ENCODE measurements at places on chromosomes 16 and 17.

- DNase-seq: no peak
These were observed 45.8 kb downstream of the TNFRSF13B start for GRCh38 chr17:16926061-16926511.

DNA sequence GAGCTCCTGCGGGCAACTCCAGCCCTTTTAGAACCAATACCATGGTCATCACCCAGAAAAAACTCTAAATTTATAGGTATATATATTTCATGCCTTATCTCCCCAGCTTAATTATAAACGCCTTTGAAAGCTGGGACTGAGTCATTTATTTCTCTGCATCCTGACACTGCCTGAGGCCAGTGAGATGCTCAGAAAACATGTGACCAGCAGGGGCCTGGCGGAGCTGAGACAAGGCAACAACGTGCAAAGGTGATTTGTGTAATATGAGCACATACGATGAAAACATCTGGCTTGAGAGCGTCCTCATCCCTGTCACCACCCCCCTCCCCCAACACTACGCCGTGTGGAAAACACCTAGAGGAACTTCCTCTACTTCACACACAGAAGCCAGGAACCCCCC, 22.7 kb downstream of the NXN start:
- DNase-seq: no peak

DNA sequence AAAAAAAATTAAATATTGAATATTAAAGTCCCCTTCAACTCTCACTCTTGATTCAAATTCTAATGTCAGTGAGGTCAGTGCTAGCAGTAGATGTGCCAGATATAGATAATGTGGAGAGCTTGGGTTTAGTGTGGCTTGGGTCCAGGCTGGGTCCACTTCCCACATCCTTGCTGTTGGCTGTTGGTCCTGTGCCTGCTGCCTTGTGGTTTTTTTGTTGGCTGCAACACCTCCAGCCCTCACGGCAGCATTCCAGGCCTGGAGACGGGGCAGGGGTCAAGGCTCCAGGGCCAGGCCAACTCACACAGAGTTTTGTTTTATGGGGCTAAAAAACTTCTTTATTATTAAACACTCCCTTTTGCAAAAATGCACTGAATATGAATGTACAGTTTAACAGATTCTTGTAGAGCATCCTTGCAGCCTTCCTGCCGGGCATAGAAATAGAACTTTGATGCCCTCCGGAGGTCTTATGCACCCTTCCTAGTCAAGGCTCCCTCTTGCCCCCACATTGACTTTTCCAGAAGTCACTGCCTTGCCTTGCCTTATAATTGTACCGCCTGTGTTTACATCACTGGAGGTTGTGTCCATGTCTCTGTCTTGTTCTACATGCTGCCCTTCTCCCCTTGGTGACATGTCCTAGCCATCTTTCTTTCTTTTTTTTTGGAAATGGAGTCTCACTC, 25.5 kb upstream of the MYO15B start:
- DNase-seq: no peak

DNA sequence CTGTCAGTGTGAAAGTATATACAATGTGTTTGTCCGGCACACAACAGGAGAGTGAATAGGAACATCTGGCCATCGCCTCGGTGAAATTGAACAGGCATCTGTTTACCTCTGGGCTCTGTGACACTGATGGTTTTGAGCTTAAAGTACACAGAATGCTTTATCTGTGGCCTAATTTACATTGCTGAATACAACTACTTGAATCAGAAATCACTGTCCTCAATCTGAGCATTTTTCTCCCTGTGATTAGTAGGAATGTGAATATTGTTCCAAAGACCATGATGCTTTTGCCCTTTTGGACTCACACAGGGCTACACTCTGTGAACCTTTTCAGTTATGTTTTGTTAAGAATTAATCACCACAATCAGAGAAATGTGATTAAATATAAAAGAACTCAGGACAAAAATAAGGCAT, 323.0 kb upstream of the TBX2 start:
- no peak for DNase-seq

DNA sequence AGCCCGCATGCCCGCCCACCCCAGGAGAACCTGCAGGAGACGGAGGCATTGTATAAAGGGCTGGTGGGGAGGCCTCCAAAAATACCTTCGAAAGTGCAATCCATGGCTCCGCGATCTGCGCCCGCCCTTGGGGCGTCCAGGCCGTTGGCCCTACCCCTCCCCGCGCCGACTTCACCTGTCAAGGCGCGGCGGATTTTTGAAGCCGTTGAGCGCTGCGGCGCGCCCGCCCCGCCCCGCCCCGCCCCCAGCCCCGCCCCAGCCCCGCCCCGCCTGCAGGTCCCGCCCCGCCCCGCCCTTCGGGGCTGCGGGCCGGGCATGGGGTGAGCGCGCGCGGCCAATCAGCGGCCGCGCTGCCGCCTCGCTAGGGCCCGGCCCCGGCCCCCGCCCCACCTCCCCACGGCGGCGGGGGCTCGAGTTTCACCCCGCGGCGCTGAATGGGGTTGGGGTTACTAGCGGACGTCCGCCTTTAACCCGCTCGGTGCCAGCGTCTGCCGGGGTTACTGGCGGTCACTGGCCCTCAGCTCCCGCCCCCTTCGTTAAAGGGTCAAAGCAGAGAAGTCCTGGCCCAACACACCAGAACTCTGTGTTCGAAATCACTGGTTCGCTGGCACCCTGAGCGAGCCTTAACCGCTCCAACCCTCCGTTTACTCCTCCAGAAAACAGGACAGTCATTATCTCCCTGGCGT, 13.2 kb downstream of the SREBF1 start:
- no peak for DNase-seq

DNA sequence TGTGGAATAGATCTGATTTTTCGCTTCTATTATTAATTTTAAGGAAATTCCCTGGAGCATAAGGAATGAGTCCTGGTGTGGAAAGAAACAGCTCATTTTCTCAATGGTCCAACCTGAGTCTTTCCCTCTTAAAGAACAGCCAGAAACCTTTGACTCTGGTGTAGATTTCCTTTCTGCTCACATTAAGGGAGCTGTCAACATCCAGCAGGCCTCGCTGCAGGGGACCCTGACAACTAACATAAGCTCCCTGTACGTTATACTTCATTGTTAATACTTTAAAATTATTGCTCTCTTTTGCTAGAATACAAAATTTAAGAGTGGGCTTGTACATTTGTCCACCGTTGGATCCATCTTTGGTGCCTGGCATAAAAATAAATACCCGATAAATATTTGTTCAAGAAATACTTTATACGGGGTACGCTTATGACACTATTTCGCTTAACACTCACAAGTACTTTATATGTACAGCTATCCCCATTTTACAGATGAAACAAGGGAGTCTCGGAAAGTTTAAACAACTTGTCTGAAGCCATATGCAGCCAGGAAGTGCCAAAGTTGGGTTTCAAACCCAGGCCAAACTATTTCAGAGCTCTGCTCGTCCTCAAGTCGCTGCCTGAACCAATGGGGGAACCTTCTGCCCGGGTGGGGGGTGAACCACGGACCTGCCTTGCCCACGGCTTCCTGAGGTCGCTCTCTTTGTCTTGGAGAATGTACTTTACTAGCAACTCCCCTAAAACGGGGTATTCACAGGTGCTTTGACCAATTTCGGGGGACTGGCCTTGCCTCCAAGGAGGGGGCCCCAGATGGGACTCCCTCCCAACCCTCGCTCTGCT, 611 bp downstream of the SMARCE1 start:
- DNase-seq: no peak

GRCh38 chr16:62404842-62405611, 368.8 kb upstream of the CDH8 start:
- no peak for DNase-seq

- no peak for DNase-seq
These were observed 27.0 kb upstream of the AKTIP start for GRCh38 chr16:53530046-53530445.

DNA sequence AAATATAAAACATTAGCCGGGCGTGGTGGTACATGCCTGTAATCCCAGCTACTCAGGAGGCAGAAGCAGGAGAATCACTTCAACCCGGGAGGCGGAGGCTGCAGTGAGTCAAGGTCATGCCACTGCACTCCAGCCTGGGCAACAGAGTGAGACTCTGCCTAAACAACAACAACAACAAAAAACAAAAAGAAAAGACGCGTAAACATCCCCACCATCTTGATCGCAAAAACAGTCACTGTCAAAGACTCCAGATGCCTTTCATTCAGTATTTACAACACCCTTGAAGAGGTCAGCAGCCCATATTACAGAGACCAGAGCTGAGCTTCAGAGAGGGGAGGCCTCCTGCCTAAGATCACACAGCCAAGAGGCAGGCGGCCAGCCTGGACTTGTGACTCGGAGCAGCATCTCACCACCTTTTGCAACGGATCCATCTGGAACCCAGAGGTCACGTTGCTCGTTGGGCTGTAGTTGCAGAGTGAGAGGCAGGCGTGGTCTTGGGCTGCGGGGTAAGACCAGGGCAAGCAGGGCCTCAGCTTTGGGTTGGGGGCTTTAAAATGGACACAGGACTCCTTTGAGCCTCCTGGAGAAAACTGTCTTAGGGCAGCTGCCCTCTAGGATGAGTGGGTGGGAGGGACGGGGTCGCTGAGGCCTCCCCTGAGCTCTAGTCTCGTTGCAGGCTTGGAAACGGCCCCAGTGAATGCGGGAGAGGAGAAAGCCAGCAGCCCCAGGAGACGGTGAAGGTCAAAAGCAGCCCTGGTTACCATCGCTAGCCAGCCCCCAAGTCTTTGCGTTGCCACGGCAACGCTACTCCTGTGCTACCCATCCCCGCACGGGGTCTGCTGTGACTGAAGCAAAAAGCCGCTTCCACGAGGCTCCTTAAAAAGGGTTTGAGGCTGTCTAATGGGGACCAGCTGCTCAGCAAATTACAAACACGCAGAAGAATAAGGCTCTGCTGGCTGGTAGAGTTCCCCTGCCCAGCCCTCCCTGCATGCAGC, 26.1 kb downstream of the LGALS3BP start:
- no peak for DNase-seq

DNA sequence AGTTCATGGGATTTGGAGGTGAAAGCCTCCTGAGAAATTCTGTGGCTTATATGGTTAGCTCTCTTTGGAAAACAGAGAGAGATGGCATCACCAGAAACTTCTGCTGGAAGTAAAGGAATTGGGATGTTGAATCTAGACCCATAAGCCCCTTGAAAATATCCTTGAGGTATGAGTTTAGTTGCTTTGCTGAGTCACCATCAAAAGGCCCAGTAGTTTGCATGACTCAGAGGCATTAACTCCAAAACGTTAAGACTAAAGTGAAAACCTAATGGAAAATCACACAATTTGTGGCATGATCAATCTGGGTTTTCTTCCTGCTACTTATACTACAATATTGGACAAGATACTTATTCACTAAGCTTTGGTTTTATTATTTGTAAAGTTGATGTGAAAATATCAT, 349.2 kb upstream of the SALL1 start:
- DNase-seq: no peak

- DNase-seq: no peak
These were observed 6.3 kb upstream of the USP31 start for GRCh38 chr16:23155445-23156049.

DNA sequence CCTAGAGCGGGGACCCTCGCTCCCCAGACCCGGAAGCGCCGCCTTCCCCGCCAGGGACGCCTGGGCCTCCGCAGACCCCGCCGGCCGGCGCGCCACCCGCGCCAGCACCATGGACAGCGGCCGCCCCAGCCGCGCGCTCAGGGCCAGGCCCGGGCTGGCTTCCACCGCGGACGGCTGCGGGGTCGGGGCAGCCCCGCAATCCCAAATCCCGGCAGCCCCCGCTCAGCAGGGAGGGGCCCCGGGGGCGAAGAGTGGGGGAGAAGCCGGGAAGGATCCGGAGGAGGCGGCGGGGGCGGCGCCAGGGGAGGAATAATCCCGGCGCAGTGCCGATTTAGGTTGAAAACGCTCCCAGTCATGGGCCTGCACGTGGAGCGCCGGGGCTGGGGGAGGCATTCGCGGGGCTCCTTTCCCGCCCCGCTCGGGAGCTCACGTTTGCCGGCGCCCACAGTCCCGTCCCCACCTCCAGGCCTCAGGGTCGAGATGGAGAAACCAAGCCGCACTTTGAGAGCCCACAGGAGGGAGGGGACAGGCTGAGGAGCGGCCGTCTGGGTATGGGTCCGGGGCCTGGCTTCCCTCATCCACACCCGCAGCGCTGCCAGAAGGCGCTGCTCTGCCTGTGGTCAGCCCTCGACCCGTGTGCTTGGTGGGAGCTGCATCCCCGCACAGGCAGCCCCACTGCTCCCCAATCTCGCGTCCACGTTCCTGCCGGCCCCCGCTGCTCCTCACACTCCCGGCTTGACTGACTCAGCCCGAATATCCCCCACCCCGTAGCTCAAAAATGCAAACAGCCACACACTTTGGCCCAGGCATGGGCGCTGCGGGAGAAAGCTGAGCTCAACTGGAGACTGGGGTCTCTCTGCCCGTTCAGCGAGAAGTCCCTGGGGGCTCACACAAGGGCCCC, 4.7 kb downstream of the FBXL16 start:
- no peak for DNase-seq

- DNase-seq: no peak
These were observed 3.4 kb upstream of the FSCN2 start for GRCh38 chr17:81524865-81525159.

DNA sequence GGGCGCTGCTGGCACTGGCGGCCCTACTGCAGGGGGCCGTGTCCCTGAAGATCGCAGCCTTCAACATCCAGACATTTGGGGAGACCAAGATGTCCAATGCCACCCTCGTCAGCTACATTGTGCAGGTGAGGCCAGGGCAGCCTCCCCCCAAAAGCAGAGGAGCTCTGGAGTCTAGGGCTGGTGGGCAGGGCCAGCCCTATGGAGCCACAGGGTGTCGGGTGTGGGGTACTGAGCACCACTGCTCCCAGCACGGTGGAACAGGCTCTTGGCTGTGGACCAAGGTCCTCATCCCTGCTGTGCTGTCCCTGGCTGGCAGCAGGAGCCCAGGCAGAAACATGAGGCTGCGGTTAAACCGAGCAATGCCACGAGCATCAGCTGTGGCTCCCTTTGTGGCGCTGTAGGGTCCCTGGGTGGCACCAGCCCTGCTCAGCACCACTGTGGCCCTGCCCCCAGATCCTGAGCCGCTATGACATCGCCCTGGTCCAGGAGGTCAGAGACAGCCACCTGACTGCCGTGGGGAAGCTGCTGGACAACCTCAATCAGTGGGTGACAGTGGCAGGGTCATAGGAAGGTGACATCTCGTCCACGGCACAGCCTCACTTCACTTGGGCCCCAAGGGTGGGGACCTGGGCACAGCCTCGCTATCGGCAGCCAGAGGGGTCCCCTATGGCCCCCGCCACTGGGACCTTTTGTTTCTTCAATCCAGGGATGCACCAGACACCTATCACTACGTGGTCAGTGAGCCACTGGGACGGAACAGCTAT, 1.1 kb downstream of the DNASE1 start:
- no peak for DNase-seq

GRCh38 chr16:66618588-66619375, 14.3 kb downstream of the CMTM3 start:
- DNase-seq: no peak

All from NCI-H2081 treated with DMSO at 0.1 percent for 48 hours (cell line).